COLO829 (cell line): ENCODE measurements at places on chromosomes 1 and 21.

GRCh38 chr1:87179851-87180519 is 148.7 kb upstream of the LMO4 start:
- DNase-seq, result no peak

- DNase-seq, result no peak
Measured at GRCh38 chr1:63359561-63359960, 7.9 kb upstream of the ALG6 start.

DNA sequence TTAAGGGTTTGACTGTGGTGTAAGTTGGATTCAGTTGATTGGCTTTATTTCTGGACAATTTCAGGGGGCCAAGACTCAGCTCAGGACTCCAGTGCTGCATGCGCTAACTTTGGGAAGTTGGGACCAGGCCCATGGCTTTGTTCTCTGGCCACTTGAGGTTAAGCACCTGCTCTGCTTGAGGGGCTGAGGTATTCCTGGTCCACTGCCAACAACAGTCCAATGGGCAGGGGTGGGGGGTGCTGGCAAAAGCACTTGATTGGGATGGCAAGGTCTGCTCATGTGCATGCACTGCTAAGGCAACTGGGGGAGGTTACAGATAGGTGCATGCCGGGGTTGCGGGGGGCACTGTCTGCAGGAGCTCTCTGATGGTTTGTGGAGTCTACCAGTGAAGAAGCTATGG is 52.6 kb upstream of the ASB17 start:
- no peak for DNase-seq

GRCh38 chr1:84855168-84855567 is 37.8 kb downstream of the LPAR3 start:
- no peak for DNase-seq

DNA sequence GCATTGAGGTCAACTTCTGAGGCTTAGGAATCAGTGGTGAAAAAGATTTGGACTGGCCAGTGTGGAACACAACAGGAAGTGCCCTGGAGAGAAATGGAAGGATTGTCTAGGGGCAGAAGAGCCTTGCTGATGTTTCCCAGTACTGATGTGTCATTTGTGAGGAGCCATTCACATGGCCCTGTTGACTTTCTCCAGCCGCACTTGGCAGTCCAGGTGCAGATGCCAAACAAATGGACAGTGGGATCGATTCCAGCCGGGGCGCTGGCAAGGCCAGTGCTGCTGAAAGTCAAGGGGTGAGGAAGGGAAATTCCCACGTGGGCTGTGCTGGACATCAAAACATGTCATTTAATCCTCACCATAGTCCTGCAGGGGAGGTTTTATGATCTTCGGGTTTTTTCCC is 4.9 kb upstream of the TRIM63 start:
- no peak for DNase-seq

DNA sequence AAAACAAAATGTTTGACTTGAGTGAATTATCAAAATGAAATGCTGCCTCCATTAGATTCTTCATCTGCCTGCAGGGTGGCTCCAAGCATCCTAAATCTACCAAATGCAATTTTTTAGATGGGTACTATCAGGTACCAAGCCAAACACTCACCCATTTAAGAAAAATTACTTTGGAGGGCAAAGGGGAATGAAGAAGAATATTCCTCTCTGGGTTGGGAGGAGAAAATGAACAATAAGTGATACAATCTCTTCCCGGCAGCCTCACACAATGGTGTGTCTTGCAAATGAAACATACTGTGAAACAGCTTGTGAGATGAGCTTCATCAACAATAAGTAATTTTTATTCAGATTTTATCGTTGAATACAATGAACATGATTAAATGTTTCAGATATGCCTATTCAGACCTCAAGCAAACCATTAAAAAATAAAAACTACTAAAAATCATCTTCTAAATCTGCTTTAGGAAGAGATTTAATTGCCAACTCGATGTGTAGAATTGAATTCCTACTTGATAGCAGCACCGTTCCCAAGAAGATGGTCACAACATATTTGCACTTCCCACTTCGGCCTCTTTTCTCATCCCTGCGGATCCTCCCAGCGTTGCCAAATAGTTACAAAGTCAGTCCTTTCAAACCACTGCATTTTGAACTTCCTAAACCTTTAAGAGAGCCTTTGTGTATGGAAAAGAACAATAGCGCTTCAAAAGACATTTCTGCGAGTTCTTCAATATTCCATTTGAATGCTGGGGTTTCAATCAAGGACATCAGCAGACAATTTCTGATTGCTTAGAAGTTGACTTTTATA is 2.7 kb downstream of the DAB1 start:
- DNase-seq, result no peak

GRCh38 chr21:44436111-44436611 is 19.1 kb upstream of the LRRC3 start:
- DNase-seq, result no peak

- DNase-seq, result no peak
Measured at GRCh38 chr1:39305555-39305954, 101.1 kb downstream of the MACF1 start.

DNA sequence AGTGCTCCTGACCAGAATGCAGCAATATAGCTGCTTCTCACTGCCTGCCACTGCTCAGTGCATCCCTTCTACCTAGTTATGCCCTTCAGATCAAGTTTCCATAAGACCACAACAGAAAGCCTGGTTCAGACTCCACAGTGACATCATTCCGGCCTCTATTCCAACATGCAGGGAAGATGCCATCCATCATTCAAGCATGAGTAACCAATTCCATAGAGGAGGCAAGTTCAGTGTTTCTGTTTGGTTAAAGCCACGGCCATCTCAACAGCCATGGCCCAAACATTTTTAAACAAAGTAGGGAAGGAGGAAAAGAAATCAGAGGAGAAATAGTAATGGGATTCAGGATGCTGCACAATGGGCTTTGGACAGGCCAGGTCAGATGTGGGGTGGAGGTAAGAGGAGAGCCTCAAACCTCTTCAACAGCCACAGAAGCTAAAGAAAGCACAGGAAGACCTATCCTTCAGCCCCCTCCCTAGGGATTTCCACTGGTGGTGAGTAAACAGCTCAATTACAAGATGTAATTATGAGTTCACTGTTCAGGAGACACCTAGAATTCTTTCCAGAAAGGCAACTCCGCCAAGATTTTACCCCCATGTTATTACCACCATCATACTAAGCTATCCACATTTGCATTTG is 484.9 kb downstream of the SETD4 start:
- no peak for DNase-seq

DNA sequence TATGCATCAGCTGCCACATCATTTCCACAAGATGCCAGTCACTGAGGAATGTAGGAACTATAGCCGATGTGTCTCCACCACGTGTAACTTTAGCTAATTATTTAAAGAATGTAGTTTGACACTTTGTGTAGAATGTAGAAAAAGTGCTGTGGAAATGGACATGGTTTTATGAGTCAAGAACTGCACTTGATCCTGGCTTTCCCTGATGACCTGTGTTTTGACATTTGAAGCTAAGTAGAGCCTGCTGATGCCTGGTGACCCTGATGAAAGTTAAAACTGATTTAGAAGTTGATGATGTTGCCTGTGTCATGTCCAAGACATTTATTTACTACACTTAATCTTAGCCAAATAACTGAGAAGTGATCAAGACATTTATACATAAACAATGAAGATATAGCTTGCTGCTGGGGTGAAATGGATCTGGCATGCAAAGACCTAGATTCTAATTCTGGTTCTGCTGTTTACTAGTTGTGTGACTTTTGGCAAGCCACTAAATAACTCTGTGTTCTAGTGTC is 4.4 kb upstream of the OSBPL9 start:
- DNase-seq, result no peak

- no peak for DNase-seq
Measured at GRCh38 chr1:234667600-234668576, 57.9 kb upstream of the IRF2BP2 start.

DNA sequence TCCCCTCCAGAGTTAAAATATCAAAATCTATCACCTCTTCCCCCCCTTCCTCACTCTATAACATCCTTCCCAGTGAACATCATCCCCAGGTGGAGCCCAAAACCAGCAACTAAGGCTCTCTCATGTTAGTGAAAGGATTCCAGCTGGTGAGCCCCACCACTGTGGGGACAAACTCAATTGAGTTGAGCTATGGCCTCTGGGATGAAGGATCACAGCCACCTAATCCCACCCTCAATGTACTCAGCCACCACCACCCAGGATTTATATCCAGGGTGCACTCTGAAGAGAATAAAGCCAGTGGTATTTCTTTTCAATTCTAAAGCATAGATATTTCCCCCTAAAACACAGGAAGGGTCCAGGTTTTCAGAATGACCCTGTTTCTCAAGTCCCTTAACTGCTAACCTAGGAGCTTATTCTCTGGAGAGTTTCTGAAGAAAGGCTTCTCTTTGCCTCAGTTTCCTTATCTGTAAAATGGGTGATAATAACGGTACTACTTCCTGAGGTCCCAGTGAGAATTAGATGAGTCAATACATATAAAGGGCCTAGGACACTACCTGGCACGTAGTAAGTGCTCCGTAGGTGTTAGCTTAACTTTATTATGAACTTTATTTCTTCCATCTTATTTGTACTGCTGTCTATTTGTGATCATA is 15.6 kb upstream of the BOLA1 start:
- no peak for DNase-seq

- DNase-seq, result no peak
Measured at GRCh38 chr1:207832796-207833195, 78.1 kb downstream of the CD34 start.

DNA sequence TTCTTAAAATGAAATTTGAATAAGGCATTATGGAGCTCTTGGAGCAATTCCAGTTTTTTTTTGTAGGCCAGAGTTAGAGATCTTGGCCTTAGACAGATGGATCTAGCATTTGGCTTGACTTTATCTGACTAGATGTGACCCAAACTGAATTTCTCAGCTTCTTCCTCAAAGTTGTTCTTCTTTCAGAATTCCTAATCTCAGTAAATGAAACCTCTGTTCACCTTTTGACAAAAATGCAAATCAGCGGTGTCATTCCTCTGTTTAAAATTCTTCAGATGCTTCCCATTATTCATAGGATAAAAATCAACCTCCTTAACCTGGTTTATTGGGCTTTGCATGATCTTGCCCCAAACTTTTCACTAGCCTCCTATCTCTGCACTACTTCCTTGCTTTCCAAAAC is 177.6 kb downstream of the RASAL2 start:
- DNase-seq, result no peak

DNA sequence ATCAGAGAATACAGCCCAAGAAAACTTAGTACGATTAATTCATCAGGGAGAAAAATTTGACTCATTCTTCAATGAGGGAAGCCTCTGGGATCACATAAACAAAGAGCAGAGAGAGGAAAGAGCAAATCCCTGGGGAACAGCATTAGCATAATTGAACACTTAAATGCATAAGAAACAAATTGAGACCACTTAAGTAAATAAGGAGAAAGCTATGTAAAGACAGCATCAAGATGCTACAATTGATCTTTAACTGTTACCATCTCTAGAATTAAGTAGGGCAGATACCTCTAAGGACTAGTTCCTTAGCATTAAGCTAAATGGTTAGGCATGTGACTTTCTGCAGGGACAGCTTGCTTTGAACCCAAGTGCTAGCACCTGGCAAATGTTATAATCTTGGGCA is 265.1 kb upstream of the NEGR1 start:
- DNase-seq, result no peak

DNA sequence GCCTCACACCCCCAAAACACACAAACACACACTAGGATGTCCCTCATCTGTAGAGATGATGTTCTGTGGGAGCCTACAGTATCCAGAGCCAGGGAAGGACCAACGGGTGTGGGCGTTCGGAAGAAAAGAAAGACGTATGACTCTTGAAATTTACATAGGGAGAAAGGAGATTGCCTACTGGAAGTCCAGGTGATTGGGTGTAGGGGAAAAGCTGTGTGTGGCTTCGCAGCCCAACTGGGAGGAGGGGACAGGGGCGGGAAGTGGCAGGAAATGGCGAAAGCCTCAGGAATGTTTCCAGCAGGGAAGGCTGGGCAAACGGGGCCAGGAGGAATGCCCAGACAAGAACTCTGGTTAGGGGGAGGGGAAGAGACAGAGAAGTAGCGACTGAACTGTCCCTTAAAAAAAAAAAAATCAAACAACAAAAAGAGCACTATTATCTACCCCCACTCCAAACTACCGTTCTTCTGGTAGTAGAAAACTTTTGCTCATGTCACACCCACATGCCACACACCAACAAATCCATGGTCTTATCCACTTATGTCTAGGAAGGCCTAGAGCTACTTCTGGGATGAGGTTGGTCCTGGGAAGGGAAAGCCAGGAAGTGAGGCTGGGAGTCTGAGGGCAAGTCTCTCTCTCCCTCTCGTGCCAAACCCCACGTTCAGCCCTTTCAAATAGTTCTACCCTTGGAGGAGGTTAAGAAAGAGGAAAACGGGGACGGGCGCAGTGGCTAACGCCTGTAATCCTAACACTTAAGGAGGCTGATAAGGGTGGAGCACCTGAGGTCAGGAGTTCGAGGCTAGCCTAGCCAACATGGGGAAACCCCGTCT is 1.8 kb upstream of the CKS1B start:
- DNase-seq, result peak; percentile 90

DNA sequence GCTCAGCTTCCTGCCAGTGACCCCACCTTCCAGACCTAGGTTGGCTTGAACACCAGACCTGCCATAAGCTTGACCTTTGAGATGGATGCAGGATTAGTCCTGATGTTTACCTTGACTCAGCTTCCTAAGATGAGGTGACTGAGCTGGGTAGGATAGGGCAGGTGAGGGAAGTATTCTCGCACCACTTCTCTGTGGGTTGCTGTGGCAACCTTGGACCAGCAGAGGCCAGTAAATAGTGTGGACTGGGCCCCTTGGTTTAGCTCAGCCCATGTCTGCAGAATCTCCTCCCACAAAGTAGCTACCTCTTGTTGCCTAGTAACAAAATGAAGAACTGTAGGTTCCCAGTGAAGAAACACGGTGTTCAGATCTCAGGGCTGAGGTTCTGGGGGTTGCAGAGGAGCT is 8.4 kb downstream of the RPS6KA1 start:
- DNase-seq, result peak; percentile 28

DNA sequence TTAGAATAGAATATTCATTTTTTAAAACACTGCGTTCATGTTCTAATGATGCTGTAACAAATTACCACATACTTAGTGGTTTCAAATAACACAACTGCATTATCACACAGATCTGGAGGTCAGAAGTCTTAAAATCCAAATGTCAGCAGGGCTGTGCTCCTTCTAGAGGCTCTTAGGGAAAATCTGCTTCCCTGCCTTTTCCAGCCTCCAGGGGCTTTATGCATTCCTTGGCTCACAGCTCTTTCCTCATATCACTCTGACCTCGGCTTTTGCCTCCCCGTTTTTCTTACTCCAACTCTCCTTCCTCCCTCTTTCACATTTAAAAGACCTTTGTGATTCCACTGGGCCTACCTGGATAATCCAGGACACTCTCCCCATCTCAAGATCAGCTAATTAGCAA is 18.6 kb upstream of the FMN2 start:
- DNase-seq, result no peak

- no peak for DNase-seq
Measured at GRCh38 chr1:69994241-69994640, 211.1 kb downstream of the LRRC40 start.

- no peak for DNase-seq
Measured at GRCh38 chr1:60415696-60416095, 342.1 kb upstream of the C1orf87 start.
